ENCODE measurements at places on chromosomes 16 and 17.

DNA sequence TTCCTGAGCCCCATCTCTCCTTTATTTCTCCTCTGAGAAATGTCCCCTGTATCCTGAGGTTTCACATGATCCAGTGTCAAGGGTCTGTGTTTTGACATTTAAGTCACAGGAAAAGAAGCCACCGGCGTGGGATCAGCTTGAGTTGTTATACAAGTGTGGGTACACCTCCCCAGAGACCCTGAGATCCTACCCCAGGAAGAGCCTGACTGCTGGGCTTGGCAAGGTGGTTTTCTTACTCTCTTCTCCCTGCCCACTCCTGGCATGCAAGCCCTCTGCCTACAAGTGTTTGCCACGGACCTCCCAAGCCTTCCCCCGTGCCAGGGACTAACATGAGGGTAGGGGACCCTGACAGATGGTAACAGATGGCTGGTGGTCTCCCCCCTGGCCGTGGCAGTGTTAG is 2.8 kb upstream of the ARHGAP27 start:
- DNase-seq: no peak

- DNase-seq: peak; percentile 39
These were observed 404.1 kb downstream of the WWOX start for GRCh38 chr16:78503602-78504001.

GRCh38 chr17:48729335-48730239 is 1.0 kb upstream of the HOXB13 start:
- DNase-seq: no peak

DNA sequence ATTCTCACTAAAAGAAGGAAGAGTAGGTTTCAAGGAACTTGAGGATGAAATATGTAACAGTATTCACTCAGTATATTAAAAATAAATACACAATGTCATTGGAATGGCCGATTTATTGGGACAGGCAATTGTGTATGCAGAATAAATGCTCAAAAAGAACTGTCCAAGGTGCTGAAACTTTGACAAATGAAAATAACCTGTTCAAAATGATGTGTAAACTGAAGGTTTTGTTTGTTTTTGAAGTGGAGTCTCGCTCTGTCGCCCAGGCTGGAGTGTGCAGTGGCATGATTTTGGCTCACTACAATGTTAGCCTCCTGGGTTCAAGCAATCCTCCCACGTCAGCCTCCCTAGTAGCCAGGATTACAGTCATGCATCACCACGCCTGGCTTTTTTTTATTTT is 318.7 kb upstream of the RBFOX1 start:
- no peak for DNase-seq

All from SHP77 treated with DMSO at 0.1 percent for 48 hours (cell line).